ENCODE measurements at places on chromosomes 4 and X. TPM values are rescaled to one million over a fixed set of nuclear protein-coding genes. Genes with fewer than 3 reads are reported as not detected.

- DNase-seq = no peak
These were observed 54.6 kb downstream of the ARAP2 start for GRCh38 chr4:36189511-36190226.

- peak; percentile 68 for DNase-seq
These were observed 12.7 kb downstream of the TKTL1 start for GRCh38 chrX:154308108-154308946.

DNA sequence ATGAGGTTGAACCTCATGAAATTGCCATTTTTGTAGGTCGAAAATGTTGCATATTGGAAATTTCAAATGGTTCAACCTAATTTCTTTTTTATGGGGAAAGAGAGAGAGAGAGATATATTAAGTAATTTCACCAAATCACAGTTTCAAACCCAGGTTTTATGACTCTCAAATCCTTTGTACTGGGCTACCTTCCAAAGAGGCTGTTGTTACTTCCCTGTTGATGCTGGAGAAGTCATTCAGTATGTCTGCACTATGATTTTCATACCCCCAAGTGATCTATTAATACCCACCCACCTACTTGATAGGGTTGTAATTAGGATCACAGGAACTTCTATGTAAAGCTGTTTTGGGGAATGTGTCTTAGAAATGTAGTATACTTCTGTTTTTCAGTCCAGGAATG, 109.9 kb downstream of the ZNF330 start:
- no peak for DNase-seq

DNA sequence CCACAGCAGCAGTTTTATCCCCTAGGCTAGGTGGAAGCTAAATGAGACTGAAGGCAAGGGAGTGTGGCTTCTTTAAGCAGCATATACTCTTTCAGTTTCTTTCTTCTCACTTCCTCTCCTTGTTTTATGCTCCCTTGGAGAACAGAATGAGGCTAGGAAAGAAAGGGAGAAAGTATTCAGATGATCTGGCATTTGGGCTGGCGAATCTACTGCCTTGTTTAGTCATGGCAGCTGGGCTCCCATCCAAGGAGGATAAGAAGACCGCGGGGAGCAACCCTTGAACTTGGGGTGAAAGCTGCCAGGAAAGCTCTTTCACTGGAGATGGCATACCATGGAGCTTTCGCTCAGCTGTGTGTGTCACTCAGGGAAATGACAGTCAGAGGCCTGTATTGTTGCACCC, 72.1 kb downstream of the ARHGEF38 start:
- DNase-seq = no peak

GRCh38 chrX:107940095-107940494, 42.1 kb downstream of the TEX13B start:
- DNase-seq = no peak

GRCh38 chrX:10525381-10526120, 94.8 kb downstream of the MID1 start:
- no peak for DNase-seq

DNA sequence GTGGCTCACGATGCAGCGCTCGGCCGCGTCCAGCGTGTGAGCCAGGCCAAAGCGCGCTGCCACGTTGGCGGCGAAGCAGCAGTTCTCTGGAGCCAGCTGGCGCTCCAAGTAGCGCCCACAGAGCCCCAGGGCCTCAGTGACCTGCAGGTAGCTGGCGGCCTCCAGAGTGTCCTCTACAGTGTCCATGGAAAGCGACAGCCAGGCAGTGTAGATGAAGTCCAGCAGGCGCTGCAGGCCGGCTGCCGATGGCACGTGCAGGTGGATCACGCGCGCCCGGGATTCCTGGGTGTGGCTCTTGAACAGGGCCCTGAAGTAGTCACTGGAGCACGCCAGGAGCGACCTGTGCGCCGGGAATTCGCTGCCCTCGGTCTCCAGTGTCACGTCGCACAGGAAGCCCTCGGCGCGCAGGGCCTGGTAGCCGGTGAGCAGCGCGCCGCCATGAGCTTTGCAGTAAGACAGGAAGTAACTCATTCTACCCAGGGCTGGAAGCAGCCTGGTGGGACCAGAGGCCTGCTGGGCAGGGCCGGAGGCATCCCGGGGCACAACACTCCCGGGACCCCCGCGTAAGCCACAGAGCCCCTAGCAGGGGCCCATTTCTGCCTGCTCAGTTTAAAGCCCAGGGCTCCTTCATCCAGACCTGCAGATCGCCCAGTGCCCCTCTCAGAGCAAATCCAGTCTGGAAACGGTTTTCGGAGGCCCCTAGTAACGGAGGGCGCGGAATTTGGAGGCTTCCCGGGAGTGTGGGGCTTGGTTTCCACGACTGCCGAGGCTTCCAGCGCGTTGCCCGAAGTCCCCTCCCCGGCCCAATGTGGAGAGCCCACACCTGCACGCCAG, 595 bp downstream of the KLHL34 start:
- peak; percentile 33 for DNase-seq

DNA sequence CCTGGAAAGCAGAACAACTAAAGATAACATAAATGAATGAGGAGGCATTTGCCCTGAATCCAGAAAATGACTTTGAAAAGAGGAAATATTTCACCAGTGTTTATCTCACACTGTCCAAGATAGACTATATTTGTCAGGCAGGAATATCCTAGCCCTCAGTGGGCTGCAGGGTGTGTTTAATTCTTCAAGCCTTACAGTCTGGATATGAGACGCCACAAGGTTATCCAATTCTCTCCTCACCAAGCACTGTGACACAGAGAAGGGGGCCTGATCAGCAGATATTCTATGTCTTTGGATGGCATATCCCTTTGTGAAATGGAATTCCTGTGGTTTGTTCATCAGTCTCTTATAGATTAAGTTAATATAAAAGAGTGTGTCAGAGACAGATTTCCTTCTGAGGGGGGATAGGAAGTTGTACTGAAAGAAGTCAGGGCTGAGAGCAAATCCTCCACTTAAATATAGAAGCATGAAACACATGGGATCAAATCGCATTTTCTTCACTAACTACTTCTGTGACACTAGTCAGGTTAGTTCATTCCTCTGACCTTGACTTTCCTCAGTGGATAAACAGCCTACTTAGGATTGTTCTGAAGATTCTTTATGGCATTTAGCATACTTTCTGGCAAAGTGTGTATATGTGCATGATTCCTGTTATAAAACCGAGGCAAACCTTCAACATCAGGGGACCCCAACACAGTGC, 6.8 kb upstream of the G3BP2 start:
- DNase-seq = no peak

- no peak for DNase-seq
These were observed 22.2 kb downstream of the TMEM184C start for GRCh38 chr4:147639388-147639787.

- DNase-seq = no peak
These were observed 51.4 kb downstream of the CPZ start for GRCh38 chr4:8643986-8644385.

GRCh38 chr4:138307319-138307718, 65.2 kb upstream of the SLC7A11 start:
- no peak for DNase-seq

DNA sequence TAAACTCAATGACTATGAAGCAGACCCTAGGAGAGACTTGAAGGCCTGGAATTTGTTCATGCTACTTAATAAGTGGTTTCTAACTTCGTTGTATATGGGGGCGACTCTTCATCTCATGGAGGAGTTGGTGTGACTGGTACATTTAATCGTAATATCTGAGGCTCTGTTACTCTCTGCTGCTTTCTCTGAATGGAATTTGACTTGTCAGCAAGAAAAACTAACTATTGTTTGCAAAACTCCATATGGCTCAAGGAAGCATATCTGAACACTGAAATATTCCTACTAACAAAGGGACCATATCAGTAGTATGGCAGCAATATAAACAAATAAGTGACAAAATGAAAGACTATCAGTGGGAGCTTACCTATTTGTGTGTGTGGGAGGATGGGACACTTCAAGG, 132.0 kb upstream of the RPS6KA6 start:
- no peak for DNase-seq

GRCh38 chrX:11397680-11398079, 104.5 kb downstream of the AMELX start:
- no peak for DNase-seq

GRCh38 chrX:51853251-51853650, 40.2 kb upstream of the MAGED1 start:
- DNase-seq = no peak

- DNase-seq = no peak
These were observed 64.5 kb downstream of the FAM9B start for GRCh38 chrX:8969378-8969777.

GRCh38 chr4:101018836-101019235, 328.5 kb downstream of the PPP3CA start:
- DNase-seq = no peak

GRCh38 chrX:66632981-66633380, 5.9 kb downstream of the EDA2R start:
- no peak for DNase-seq

DNA sequence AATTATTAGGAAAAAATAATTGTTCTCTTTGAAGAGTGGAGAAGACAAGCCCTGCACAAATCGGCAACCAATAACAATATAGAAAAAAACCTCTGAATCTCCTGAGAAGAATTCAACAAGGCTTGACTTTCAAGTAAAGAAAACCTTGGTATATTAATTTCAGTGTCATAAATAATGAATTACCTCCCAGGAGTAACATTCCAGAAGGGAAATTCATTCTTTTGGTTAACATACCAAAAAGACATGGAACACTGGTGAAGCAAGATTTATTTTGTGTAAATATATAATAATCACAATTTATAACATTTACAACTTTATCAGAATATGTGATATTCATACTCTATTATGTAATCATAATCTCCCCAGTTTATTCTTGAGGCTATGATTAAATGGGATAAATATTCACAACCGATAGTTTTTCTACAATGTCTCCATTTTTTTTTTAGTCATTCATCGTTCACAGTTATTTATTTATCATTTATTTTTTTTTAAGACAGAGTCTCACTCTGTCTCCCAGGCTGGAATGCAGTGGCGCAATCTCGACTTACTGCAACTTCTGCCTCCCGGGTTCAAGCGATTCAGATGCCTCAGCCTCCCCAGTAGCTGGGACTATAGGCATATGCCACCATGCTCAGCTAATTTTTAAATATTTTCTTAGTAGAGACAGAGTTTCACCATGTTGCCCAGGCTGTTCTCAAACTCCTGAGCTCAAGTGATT, 53.0 kb upstream of the RPS6KA6 start:
- DNase-seq = no peak

- DNase-seq = no peak
These were observed 819 bp downstream of the PDLIM3 start for GRCh38 chr4:185534511-185534865.

- DNase-seq = no peak
These were observed 3.3 kb downstream of the PDLIM5 start for GRCh38 chr4:94455081-94455480.

GRCh38 chrX:44873415-44874276, 658 bp downstream of the KDM6A start:
- DNase-seq = peak; percentile 41

GRCh38 chr4:95531141-95531540, 17.6 kb downstream of the UNC5C start:
- no peak for DNase-seq

- no peak for DNase-seq
These were observed 43.9 kb downstream of the GABRB1 start for GRCh38 chr4:47075262-47075661.

DNA sequence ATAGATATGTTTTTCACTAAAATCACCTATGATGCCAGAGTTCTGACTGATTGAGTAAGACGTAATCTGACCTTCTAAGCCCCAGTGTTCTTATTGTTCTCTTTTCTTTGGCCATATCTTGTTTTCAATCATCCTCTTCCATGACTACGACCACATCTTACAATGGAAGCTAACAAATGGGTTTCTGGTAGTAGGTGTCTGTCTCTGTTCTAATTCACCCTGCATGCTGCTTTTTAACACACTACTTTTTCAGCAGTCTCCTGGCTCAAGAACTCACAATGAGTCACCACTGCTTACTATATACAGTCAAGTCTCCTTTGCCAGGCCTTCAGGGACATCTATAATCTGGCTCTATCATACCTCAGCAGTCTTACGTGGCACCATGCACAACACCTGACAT, 146.1 kb downstream of the NEXMIF start:
- no peak for DNase-seq

DNA sequence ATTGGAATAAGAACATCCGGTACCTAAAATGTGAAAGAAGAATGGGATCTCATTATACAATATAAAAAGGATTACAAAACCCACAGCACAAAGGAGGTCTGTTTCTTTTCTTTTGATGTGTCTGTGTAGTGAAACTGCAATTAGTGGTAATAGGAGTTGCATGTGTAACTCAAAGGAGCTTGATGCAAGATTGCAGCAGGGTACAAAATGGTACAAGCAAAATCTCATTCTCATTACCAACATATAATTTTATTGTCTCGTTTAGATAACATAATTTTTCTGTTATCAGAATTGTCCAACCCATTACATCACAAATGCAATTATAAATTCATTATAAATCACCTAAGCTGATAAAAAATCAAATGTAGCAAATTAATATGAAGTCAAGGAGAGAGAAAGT, 47.1 kb upstream of the CCSER1 start:
- no peak for DNase-seq

GRCh38 chrX:31223817-31224216, 152.0 kb upstream of the FTHL17 start:
- no peak for DNase-seq

DNA sequence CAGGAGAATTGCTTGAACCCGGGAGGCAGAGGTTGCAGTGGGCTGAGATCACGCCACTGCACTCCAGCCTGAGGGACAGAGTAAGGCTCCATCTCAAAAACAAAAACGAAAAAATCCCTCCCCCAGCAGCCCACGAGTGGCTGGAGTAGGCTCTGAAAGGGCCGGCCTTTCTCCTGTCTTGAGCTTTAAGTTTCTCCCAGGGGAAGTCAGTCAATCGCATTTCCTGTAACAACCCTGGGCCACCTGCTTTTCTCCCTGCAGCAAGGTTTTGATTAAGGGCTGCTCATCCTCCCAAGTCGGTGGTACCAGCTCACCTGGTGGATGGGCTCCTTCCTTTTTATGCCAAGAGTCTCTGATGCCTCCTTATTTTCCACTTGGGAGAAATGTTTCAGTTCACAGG, 2.0 kb upstream of the NYX start:
- no peak for DNase-seq

DNA sequence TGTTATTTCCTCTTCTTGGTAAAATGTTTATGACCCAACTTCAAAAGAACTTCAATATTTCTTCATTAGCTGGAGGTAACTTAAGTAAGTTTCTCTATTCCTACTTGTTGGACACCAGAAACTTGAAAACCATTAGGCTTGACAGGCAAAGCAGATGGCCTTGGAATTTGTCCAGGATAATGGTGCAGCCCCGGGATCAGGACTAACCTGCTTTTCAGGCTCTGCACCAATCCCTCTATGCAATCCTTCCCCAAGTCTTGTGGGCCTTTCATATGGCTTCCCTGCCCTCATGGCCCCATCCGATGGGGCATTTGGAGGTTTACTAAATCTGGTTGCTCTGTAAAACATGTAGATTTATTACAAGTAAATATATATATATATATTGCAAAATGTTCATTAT, 68.5 kb downstream of the SPINK2 start:
- no peak for DNase-seq

TEC gene
- 2.4 TPM for total RNA-seq

UCHL1 gene
- total RNA-seq = 0.75 TPM

TBX22 gene
- not detected for total RNA-seq

SPP1 gene
- 4.9 TPM for total RNA-seq

S100G gene
- not detected for total RNA-seq

TMSB15A gene
- 0.49 TPM for total RNA-seq

MID2 gene
- 10.6 TPM for total RNA-seq

FGA gene
- total RNA-seq = not detected

PNMA5 gene
- total RNA-seq = not detected
